ENCODE measurements at places on chromosomes 4 and X. TPM values are rescaled to one million over a fixed set of nuclear protein-coding genes. Genes with fewer than 3 reads are reported as not detected.

The EPGN gene
- total RNA-seq: 129 TPM

- no peak for DNase-seq
These were observed 158.1 kb downstream of the FHIP1A start for GRCh38 chr4:151567056-151567455.

DNA sequence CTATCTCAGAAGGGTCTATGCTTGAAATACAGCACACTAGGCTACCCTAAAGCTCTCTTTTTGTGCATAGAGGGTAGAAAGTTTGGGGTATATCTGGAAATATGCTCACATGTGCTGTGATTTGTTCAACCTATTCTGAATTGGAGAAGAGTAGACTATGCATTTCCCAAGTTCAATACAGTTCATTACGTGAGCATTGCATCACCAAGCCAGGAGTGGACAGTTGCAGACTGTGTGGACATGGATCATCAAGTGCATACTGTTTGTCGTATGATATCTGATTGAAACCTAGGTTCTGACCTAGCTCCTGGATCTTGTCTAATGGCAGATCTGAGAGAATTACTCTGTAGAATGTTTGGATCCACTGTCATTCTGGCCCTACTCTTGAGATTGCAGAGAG, 161.1 kb downstream of the FRAS1 start:
- no peak for DNase-seq

GRCh38 chr4:10811991-10812390, 127.4 kb upstream of the CLNK start:
- no peak for DNase-seq

- DNase-seq: no peak
These were observed 6.2 kb downstream of the NEIL3 start for GRCh38 chr4:177315767-177316464.

- no peak for DNase-seq
These were observed 31.7 kb upstream of the NFXL1 start for GRCh38 chr4:47945930-47946726.

DNA sequence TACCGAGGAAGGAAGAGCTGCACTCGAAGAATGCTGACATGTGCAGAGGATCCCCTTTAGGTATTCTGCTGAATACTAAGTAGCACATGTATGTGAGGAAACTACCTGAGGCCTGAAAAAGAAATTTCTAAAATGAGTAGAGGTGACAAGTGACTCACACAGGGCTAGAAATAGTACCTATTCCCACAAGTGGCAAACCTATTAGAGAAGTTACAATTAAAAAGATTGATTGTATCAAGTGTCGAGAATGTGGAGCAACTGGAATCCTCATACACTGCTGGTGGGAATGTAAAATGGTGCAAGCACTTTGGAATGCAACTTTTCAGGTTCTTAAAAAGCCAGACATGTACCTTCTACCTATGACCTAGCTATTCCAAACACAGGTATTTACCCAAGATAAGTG, 47.4 kb downstream of the CCSER1 start:
- peak; percentile 97 for DNase-seq

- DNase-seq: peak; percentile 1
These were observed 119.8 kb downstream of the PPARGC1A start for GRCh38 chr4:23770011-23770410.
